ENCODE measurements at places on chromosomes 12 and 14.
A peak's percentile ranks its signal among the peaks of the same experiment; 100 is the strongest.

GRCh38 chr12:110699591-110700445, 10.9 kb upstream of the HVCN1 start:
- peak overlapping the region; percentile 64 for H3K27ac ChIP-seq
- H3K27me3 ChIP-seq: no peaks in the 10 kb centered on the region

- no peak overlapping the region for H3K4me3 ChIP-seq
- peak overlapping the region; percentile 23 for H3K27ac ChIP-seq
- no peaks in the 10 kb centered on the region for H3K27me3 ChIP-seq
- no peaks in the 10 kb centered on the region for H3K36me3 ChIP-seq
Measured at GRCh38 chr14:34038358-34039057, 87.6 kb upstream of the EGLN3 start.

DNA sequence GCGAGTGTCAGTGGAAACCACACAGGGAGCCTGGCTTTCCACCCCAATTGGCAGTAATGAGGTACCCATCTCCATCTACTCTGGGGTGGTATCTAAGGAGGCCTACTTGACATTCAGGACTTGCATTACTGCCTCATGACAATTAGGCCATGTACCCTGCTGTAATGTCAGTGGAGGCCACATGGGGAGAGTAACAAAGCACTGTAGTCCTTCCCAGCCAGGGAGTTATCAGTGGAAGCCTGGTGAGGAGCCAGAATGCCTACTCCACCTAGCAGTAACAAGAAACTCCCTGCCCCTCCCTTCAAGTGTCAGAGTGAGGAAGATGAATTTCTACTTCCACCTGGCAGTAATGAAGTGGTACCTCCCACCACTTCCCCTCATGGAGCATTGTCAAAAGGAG, 12.5 kb downstream of the TIMM9 start:
- no peak overlapping the region for H3K27ac ChIP-seq
- DNase-seq: no peak
- no peak overlapping the region for H3K4me3 ChIP-seq
- no peaks in the 10 kb centered on the region for H3K36me3 ChIP-seq
- no peaks in the 10 kb centered on the region for H3K27me3 ChIP-seq

DNA sequence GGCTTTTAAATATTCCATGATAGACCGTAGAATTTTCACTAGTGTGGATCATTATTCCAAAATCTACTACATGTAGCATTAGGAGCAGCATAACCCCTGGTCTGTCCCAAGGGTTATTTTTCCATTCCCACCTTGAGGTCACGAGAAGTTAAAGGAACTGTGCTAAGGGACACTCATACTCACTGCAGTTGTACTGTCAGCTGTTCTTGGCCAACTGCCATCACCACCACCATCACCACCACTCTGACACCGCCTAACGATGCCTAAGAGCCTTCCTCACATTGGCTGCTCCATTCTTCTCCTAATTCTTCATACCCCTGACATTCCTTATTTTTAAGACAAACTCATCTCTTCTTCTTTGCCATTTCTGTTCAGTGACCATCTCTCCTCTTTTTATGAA, 13.4 kb upstream of the PTGDR start:
- H3K36me3 ChIP-seq: no peaks in the 10 kb centered on the region
- no peak overlapping the region for H3K4me3 ChIP-seq
- no peaks in the 10 kb centered on the region for H3K27me3 ChIP-seq
- H3K27ac ChIP-seq: no peak overlapping the region

DNA sequence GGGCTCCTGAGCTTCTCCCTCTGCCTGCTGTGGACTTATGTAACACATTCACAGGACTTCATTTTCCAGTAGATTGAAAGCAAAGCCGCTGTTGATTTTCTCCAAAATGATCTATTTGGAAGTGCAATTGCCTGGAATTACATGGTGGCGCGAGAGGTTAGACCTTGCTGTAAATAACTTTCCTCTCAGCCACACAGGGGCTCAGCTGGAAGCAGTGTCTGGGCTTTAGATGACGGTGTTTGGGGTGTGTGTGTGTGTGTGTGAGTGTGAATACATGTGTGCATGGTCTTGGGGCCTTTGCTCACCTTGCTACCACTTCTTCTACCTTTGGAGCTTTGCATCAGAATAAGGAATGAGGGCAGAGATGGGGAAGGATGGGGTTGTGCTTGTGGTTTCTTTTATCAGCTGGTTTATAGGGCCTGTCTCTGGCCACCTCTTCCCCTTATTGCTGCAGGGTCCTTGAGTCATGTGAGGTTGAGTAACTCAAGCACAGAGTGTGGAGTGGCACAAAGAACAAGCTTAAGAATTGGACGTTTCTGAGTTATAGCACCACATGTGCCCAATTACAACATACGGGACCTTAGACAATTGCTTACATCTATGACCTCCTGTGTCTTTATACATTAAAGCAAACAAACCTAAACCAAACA, 280.6 kb downstream of the NRXN3 start:
- H3K27me3 ChIP-seq: no peaks in the 10 kb centered on the region
- H3K36me3 ChIP-seq: no peaks in the 10 kb centered on the region
- H3K27ac ChIP-seq: no peak overlapping the region
- no peak overlapping the region for H3K4me3 ChIP-seq
- DNase-seq: no peak

GRCh38 chr14:41298328-41298690, 308.4 kb upstream of the LRFN5 start:
- H3K4me1 ChIP-seq: no peaks in the 10 kb centered on the region
- no peak overlapping the region for H3K4me3 ChIP-seq
- no peaks in the 10 kb centered on the region for H3K36me3 ChIP-seq
- H3K27ac ChIP-seq: no peak overlapping the region

- H3K27ac ChIP-seq: no peak overlapping the region
- no peaks in the 10 kb centered on the region for H3K4me1 ChIP-seq
- DNase-seq: no peak
- H3K4me3 ChIP-seq: no peak overlapping the region
- H3K27me3 ChIP-seq: no peaks in the 10 kb centered on the region
- H3K36me3 ChIP-seq: no peaks in the 10 kb centered on the region
Measured at GRCh38 chr12:18932211-18932610, 194.3 kb downstream of the CAPZA3 start.

GRCh38 chr12:13208533-13209435, 12.3 kb downstream of the EMP1 start:
- no peaks in the 10 kb centered on the region for H3K4me1 ChIP-seq
- no peak for DNase-seq
- no peak overlapping the region for H3K4me3 ChIP-seq
- no peaks in the 10 kb centered on the region for H3K27me3 ChIP-seq
- peak overlapping the region; percentile 10 for H3K27ac ChIP-seq

- no peaks in the 10 kb centered on the region for H3K27me3 ChIP-seq
- no peak for DNase-seq
- no peaks in the 10 kb centered on the region for H3K36me3 ChIP-seq
- no peak overlapping the region for H3K27ac ChIP-seq
- H3K4me3 ChIP-seq: no peak overlapping the region
Measured at GRCh38 chr14:26403760-26404159, 194.1 kb downstream of the NOVA1 start.

DNA sequence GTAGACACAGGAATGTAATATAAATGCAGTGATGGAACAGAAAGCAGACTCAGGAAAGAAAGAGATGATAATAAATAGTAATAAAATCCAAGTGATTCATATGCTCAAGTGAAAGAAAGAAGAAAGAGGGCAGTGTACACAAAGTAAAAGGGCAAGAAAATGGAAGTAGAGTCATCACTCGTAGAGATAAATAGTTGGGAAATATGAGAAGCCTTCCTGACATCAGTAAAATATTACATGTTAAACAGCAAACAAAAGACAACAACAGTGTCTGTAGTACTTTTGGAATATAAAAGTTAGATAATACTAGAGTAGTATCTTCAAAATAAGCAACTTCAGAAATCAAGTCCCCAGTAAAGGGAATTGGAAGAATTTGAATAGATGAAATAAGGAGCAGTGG, 412.3 kb downstream of the RAD51B start:
- no peaks in the 10 kb centered on the region for H3K36me3 ChIP-seq
- H3K27ac ChIP-seq: peak overlapping the region; percentile 58
- DNase-seq: no peak

DNA sequence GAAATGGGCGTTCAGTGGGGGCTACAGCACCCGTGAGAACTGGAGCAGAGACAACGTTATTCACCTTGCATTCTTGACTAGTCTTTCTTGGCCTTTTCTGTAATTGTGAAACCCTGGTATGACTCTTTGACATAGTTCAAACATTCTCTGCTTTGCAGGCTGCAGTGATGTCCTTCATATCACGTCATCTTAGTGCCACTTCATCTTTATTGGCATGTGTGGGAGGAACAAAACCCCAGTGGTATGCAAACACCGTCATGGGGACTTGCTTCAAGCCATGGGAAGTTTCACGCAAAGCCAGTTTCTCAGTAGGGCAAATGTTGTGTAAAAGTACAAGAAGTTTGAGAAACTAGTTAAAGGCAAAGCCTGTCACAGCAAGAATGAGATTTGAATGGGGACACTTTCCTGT, 20.2 kb upstream of the DUSP16 start:
- DNase-seq: no peak
- no peaks in the 10 kb centered on the region for H3K27me3 ChIP-seq
- no peak overlapping the region for H3K27ac ChIP-seq
- H3K4me3 ChIP-seq: no peak overlapping the region

DNA sequence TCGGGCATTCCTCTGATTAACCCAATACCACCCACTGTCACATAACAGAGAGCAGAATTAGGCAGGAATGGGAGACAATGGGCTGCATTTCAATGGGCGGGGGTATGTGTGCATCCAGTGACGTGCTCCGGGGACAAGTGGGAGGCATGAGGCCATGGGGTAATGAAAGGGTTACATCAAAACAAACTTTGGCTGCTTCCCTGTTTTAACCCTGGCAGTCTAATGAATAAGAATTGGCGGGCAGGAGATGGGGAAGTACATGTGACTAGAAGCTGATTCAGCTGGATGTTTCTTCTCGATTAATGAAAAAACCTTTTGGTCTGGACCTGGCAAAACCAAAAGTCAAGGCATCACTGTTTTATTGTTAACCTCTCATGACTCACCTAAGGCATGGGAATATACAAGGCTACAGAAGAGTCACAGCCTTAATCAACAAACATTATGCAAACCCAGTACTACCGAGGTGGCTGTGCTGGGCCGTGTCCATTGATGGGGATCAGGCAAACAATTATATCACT, 44.2 kb downstream of the SOCS2 start:
- no peak for DNase-seq
- no peaks in the 10 kb centered on the region for H3K36me3 ChIP-seq
- H3K27me3 ChIP-seq: no peaks in the 10 kb centered on the region
- H3K4me3 ChIP-seq: no peak overlapping the region
- no peaks in the 10 kb centered on the region for H3K4me1 ChIP-seq
- no peak overlapping the region for H3K27ac ChIP-seq

GRCh38 chr12:76085520-76085868, 1.0 kb upstream of the NAP1L1 start:
- H3K4me3 ChIP-seq: peak overlapping the region; percentile 76
- H3K27me3 ChIP-seq: no peaks in the 10 kb centered on the region
- no peaks in the 10 kb centered on the region for H3K36me3 ChIP-seq
- DNase-seq: no peak
- peak overlapping the region; percentile 98 for H3K27ac ChIP-seq
- H3K4me1 ChIP-seq: no peaks in the 10 kb centered on the region

GRCh38 chr12:99257672-99258071, 389.9 kb upstream of the GARIN6 start:
- DNase-seq: no peak
- H3K4me1 ChIP-seq: no peaks in the 10 kb centered on the region
- no peaks in the 10 kb centered on the region for H3K27me3 ChIP-seq

DNA sequence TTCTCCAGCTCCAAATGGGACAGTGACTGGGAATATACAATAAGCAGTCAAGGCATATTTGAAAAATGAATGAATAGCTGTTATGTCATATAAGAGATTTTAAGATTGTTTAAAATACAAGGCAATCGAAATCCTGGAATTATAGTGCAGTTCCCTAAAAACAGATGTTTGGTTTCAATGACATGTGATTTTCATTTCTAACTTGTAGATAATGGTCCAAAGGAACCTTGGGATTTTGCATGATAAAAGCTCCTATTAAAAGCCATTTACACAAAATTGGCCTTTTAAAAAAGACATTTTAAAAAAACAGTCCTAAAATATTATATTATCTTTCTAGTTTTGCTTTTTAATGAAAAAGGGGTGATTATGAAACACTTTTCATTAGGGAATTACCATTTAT, 905.1 kb downstream of the GALC start:
- no peaks in the 10 kb centered on the region for H3K27me3 ChIP-seq
- H3K4me1 ChIP-seq: no peaks in the 10 kb centered on the region
- no peak for DNase-seq
- no peaks in the 10 kb centered on the region for H3K36me3 ChIP-seq
- H3K4me3 ChIP-seq: no peak overlapping the region

- H3K27ac ChIP-seq: no peak overlapping the region
- no peak overlapping the region for H3K4me3 ChIP-seq
- no peak for DNase-seq
- no peaks in the 10 kb centered on the region for H3K36me3 ChIP-seq
- H3K27me3 ChIP-seq: no peaks in the 10 kb centered on the region
Measured at GRCh38 chr12:120748242-120748641, 22.6 kb downstream of the ACADS start.

- no peaks in the 10 kb centered on the region for H3K27me3 ChIP-seq
- DNase-seq: no peak
- no peak overlapping the region for H3K4me3 ChIP-seq
- peak overlapping the region; percentile 53 for H3K27ac ChIP-seq
- peaks cover 66% of the 10 kb centered on the region for H3K36me3 ChIP-seq
Measured at GRCh38 chr12:53543539-53543938, 36.3 kb upstream of the NPFF start.

- no peaks in the 10 kb centered on the region for H3K27me3 ChIP-seq
- no peak overlapping the region for H3K27ac ChIP-seq
- H3K36me3 ChIP-seq: no peaks in the 10 kb centered on the region
- H3K4me1 ChIP-seq: no peaks in the 10 kb centered on the region
- no peak overlapping the region for H3K4me3 ChIP-seq
Measured at GRCh38 chr12:124088217-124088907, 115.3 kb downstream of the ZNF664 start.

- H3K27ac ChIP-seq: peak within 1 kb of the TSS; percentile 86
- H3K27me3 ChIP-seq: no peaks in the 10 kb centered on the region
- peaks cover 21% of the 10 kb centered on the region for H3K4me1 ChIP-seq
- DNase-seq: peak; percentile 79
Measured at GRCh38 chr12:122980183-122981035, at the start of gene ARL6IP4. ARL6IP4 (plus strand) TSS chr12:122980681; CDS start chr12:122981140, 459 bp downstream.

- peak overlapping the region; percentile 87 for H3K27ac ChIP-seq
- H3K4me1 ChIP-seq: no peaks in the 10 kb centered on the region
- peak overlapping the region; percentile 93 for H3K4me3 ChIP-seq
- peaks cover 14% of the 10 kb centered on the region for H3K36me3 ChIP-seq
- DNase-seq: peak; percentile 56
Measured at GRCh38 chr12:132711080-132711843, 620 bp downstream of the PGAM5 start.

DNA sequence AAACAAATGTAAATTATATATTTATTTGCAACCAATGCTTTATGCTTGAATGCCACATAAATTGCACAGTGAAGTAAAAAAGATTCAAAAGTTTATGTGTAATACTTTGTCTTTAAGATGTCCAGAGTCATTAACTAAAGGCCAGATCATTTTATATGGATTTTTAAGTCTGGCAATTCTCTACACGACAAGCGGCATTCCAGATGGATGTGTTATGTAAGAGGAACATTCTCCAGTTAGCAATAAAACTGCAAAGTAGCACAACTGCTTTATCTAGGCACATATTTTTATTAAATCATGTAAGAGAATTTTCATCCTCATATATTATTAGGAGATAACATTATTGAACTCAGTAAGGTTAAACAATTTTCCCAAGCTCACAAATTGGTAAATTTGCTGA, 1717.7 kb upstream of the SEL1L start:
- no peaks in the 10 kb centered on the region for H3K4me1 ChIP-seq
- H3K36me3 ChIP-seq: no peaks in the 10 kb centered on the region
- DNase-seq: no peak
- H3K27ac ChIP-seq: no peak overlapping the region
- no peak overlapping the region for H3K4me3 ChIP-seq
- H3K27me3 ChIP-seq: no peaks in the 10 kb centered on the region
